ENCODE measurements at places on chromosomes 2 and 18.
A peak's percentile ranks its signal among the peaks of the same experiment; 100 is the strongest.

DNA sequence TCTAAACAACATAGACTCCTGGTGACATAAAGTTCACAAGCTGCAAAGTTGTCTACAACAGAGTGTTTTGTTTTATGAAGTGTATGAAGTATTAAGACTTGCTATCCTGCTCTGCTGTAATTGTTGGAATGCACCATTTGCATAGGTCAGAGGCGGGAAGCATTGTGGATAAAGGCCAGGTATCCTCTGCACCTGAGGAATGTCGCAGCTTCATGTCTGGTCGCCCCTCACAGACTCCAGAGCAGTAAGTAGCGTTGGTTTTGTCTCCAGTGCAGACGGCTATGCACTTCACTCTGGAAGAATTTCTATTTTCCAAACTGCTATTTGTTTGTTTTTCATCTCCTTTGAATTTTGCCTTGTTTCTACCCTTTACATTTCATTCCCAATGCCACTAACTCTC lies 63.1 kb downstream of the UNC80 start:
- DNase-seq: no peak

- peak; percentile 70 for DNase-seq
Measured at GRCh38 chr18:9629709-9630108, 15.3 kb upstream of the PPP4R1 start.

GRCh38 chr2:59680863-59681262 lies 872.6 kb downstream of the BCL11A start:
- DNase-seq: no peak

GRCh38 chr2:173357346-173357745 lies 2.7 kb downstream of the CDCA7 start:
- no peak for DNase-seq

- no peak for DNase-seq
Measured at GRCh38 chr2:212424082-212424481, 114.5 kb downstream of the ERBB4 start.

- no peak for DNase-seq
Measured at GRCh38 chr2:241010531-241011295, 12.3 kb downstream of the SNED1 start.
